ENCODE measurements at places on chromosomes 6 and 20.

- no peak for DNase-seq
Observed at GRCh38 chr6:3520281-3521230, 63.7 kb upstream of the SLC22A23 start.

GRCh38 chr20:57959018-57959417, 249.2 kb upstream of the PMEPA1 start:
- DNase-seq = no peak

GRCh38 chr6:158321960-158322359, 9.7 kb downstream of the TULP4 start:
- no peak for DNase-seq

GRCh38 chr20:40307997-40308396, 381.0 kb downstream of the MAFB start:
- no peak for DNase-seq

DNA sequence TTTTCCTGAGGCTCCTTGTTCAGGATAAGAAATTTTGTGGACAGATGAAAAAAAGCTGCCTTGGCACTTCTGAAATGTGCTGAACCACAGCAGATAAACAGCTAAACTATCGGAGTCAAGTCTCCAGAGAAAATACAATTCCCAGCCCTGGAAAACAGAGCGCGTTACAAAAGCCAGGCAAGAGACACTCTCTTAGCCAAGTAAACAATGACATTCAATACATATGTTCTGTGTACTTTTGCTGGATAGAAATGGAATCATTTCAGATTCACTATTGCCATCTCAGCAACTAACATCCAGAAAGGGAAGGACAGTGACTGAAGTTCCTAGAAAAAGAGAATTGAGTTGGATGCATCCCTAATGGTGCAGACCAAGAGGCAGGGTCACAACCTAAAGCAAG, 196.8 kb upstream of the NRSN1 start:
- no peak for DNase-seq

DNA sequence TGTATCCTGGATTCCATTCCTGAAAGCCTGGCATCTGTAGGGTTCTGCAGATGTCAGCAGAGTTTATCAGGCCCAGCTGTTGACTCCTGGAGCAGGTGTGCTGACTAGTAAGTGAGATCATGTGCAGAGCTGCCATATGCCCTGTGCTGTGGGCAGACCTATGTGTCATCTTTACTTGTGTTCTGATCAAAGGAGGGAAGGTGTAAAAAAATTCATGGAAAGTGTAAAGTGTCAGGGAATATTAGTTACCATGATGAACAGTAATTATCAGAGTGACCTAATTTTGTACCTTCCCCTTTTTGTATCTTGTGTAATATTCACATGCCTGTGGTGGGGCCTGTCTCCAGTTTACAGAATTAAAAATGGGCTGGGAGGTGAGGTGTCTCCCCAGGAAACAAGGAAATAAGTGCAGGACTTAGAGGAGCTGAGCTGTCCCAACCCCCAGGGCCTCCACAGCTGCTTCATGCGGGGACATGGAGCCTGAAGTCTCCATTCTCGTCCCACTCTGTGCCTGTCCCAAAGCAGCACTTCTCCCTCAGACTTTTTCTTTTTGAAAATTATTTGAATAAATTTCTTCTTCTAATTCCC, 148.2 kb upstream of the GGTLC1 start:
- DNase-seq = no peak

GRCh38 chr6:117142142-117142541, 123.2 kb upstream of the VGLL2 start:
- DNase-seq = no peak

GRCh38 chr6:4259391-4259790, 124.0 kb upstream of the ECI2 start:
- DNase-seq = no peak

DNA sequence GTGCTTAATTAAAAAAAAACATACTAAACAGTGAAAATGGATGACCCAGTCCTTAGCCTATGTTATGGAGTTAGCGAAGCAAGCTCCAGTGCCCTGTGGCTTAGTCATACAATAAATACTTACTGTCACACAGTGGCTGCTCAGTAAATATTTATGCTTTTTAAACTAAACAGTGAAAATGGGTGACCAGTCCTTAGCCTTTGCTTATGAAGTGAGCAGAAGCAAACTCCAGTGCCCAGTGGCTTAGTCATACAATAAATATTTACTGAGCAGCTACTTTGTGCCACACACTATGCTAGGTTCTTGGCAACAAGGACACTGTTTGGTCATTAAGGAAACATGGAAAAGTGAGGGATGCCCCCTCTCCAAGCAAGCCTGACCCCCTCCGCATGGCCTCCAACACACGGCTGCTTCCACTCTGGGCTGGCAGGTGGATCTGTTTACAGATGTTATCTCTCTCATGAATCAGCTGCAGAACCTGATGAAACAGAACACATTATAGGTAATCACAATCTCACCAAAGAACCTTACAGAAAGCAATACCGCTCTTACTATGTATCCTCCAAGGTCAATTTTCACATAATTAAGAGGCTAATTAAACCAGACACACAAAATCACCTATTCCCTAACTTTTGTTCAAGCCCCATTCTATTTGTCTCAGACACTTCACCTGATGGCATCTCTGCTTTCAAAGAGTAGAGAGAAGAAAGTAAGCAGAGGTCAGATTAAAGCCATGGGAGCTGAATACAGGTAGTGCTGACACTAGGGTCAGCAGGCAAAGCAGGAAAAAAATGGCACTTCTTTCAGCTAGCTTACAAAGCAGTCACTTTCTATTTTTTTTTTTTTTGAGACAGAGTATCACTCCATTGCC, 27.3 kb downstream of the CDK5RAP1 start:
- no peak for DNase-seq

- DNase-seq = no peak
Observed at GRCh38 chr20:61968932-61969331, 96.7 kb downstream of the TAF4 start.

DNA sequence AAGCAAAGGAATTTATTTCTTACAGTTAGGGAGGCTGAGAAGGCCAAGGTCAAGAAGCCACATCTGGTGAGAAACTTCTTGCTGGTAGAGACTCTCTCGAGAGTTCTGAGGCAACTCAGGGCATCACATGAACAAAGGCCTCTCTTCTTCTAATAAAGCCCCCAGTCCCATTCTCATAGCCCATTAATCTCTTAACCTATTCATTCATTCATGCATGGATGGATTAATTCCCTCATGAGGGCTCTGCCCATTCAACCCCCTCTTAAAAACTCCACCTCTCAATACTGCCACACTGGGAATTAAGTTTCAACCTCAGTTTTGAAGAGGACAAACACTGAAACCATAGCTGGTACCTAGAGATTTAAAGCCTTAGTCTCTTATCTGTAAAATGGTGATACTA, 217.9 kb upstream of the SPTLC3 start:
- no peak for DNase-seq

GRCh38 chr6:143804835-143805239, 38.3 kb upstream of the LTV1 start:
- no peak for DNase-seq

GRCh38 chr6:3911614-3912336, 62.6 kb downstream of the FAM50B start:
- DNase-seq = no peak

GRCh38 chr20:42690842-42691437, 498.8 kb downstream of the PTPRT start:
- no peak for DNase-seq

GRCh38 chr6:98711380-98711779, 123.0 kb upstream of the POU3F2 start:
- DNase-seq = no peak

- no peak for DNase-seq
Observed at GRCh38 chr6:24888715-24889370, 46.9 kb downstream of the RIPOR2 start.

DNA sequence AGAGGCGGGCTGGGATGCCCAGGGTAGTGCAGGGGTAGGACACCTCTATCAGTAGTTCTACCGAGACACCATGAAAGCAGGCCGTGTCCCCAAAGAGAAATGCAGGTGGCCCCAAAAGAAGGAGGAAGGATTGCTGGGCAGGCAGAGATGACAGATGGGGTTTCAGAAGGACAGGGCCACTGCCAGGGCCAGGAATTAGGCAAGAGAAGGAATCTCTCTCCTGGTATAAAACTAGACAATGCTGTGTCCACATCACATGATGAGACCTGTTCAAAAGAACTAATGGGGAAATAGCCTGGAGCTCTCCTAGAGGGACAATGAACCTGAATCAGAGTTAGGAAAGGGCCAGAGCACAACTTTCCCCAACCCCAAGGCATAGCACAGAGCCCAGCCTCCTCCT, 21.6 kb upstream of the VSX1 start:
- DNase-seq = no peak

- DNase-seq = peak; percentile 68
Observed at GRCh38 chr6:28988536-28989311, 16.4 kb downstream of the ZNF311 start.

DNA sequence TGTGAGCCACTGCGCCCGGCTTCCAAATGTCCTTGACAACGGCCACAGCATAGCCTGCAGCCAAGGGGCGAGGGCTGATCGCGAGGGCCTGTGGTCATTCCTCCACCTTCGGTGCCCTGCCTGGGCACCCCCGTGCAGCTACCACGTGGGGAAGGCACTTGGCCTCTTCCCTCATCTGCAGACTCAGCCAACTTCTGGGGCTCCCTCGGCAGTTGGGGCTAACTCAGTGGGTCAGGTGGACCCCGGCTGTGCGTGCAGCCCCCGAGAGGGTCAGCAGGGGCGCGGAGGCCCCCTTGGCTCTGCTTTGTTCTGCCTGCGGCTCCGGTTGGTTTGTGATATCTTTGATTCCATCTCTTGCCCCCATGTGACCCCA, 52.9 kb upstream of the BHLHE23 start:
- DNase-seq = no peak

DNA sequence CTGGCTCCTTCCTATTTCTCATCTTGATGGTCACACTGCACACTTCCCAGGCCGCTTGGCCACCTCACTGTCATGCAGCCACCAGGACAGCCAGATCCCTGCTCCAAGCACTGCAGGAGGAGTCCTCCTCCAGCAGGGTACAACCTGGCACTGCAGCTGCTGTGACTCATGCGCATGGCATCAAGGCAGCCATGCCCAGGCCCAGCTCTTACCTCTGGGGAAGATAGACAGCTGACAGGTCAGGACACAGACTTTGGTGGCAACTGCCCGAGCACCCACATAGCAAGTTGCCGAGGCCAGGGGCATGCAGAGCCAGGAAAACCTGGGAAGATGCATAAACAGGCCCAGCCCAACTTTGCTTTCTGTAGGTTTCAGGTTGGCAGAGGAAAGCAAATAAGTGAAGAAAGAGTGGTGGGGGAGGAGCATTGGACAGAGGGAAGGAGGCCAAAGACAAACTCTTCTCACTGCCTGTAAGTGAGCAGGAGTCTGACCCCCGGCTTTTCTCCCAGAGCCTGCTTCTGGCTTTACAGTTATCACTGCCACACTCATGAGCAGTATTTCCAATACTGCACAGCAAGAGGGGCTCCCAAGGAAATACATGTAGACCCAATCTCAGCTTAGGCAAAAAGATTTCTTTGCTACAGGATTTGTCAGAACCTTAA, 38.8 kb downstream of the SLC22A3 start:
- DNase-seq = no peak

DNA sequence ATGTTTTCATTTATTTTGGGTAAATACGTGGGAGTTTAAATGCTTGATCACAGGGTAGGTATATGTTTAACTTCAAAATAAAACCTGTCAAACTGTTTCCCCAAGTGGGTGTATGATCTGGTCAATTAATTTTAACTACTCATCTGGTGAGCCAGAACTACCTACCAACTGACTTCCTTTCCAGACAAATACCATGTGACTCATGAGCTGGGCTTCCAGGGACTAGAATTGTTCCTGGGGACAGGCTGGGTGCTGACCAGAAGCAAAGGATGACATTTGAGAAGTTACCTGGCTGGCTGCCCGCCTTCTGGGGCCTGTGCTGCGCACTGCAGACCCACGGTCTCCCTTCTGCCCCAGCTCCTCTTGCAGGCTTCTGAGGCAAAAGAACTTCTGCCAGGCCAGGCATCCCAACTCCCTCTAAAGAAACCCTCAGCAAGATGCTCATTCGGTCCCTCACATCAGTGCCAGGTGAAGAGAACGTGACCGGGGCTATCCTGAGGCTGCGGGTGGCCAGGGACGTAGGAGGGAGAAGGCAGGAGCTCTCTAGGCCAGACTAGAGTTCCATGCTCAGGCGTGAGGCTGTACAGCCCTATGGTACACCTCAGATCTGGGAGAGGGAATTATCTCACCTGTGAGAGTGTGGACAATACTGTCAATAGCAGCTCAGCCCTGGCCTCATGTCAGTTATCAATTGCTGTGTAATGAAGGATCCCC, 103.6 kb downstream of the JPH2 start:
- no peak for DNase-seq

DNA sequence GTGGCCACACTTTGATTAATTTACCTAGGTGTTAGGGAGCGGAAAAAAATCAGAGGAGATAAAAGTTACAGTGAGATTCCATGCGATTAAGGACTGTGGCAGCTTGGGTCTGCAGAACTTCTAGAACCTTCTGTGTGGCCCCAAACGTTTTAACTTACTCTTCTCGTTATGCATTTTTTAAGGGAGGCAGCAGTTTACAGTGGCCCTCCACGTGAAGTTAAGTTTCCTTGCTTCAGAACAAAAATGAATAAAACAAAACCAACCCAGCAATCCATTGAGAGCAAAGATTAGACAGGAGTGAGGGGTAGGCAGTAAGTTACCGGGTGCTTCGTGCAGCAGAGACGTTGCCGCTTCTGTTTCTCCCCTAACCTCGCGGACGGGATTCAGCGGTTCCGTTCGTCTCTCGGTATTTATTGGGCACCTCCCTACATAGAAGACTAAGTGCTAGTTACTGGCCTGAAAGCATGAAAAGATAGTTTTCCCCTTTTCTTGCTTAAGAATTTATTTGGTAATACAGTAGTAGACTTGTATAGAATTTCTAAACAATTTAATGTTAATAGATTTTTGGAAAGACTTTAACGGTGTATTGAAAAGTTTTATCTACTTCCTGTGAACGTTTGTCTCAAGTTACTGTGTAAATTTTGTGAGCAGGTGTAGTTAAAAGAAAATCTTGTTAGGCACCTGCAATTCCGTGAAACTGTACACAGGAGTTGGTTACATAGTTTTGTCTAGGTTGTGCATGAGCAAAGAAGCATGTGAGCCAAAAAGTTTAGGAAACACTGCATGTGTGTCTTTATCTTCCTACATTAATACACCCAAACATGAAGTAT, 1.1 kb downstream of the BAG2 start:
- peak; percentile 40 for DNase-seq

DNA sequence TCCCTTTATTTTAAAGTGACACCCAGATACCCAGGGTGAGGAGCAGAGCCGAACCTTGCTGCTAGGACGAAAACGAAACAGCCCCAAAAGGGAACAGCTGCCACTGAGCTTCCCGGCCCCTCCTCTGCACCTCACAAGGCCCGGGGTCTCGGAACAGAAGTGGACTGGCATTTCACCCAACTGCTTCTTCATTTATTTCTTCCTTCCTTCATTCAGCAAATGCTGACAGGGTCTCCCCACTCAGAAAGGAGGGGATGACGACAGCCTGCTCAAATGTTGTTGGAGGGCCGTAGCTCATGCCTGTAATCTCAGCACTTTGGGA, 220.3 kb downstream of the PREX1 start:
- DNase-seq = no peak
